ENCODE measurements at places on chromosomes 6 and 20.

DNA sequence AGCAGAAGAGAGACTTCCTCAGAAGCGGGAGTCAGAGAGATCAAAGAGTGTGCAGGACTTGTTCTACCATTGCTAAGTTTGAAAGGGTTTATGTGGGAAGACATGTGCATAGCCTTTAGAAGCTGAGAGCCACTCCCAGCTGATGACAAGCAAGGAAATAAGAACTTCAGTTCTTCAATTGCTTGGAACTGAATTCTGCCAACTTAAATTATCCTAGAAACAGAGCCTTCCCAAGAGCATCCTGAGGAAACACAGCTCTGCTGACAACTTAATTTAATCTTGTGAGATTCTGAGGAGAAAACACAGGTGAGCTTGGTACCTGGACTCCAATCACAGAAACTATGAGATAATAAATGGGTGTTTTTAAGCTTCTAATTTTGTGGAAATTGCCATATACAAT lies 150.6 kb upstream of the OGFRL1 start:
- no peak for DNase-seq

- DNase-seq = no peak
Observed at GRCh38 chr20:15257569-15257870, 920.1 kb upstream of the FLRT3 start.

- no peak for DNase-seq
Observed at GRCh38 chr6:159126590-159126989, 42.6 kb upstream of the FNDC1 start.

GRCh38 chr6:16729183-16729691 lies 32.0 kb downstream of the ATXN1 start:
- peak; percentile 77 for DNase-seq

- DNase-seq = no peak
Observed at GRCh38 chr6:44627091-44627882, 239.8 kb downstream of the CDC5L start.

DNA sequence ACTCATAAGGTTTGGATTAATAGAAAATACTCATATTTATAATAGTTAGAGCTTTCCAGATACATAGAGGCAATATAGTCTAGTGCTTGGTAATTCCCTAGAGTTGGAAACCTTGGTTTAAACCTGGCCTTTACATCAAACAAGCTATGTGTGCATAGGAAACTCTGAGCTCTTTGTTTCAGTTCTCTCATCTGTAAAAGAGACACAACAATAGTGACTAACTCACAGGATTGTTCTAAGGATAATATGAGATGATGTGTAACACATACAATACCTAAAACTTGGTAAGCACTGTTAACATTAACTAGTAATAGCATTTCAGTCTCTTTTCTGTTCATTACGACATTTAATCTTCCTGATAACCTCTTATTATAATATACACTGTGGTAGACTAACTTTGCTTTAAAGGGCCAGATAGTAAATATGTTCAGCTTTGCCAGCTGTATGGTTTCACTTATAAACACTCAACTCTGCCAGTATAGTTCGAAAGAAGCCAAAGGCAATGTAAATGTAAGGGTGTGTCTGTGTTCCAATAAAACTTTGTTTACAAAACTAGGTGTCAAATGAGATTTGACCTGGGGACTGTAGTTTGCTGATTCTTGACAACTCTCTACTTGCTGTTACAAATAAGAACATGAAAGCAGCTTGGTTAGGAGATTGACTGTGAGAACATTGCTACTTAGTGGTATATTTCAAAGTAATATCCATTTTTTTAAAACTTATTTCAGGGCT lies 370.6 kb upstream of the FLRT3 start:
- no peak for DNase-seq

GRCh38 chr20:44861531-44862006 lies 23.9 kb upstream of the YWHAB start:
- peak; percentile 36 for DNase-seq

GRCh38 chr6:7726416-7727085 lies 652 bp downstream of the BMP6 start:
- DNase-seq = peak; percentile 26

DNA sequence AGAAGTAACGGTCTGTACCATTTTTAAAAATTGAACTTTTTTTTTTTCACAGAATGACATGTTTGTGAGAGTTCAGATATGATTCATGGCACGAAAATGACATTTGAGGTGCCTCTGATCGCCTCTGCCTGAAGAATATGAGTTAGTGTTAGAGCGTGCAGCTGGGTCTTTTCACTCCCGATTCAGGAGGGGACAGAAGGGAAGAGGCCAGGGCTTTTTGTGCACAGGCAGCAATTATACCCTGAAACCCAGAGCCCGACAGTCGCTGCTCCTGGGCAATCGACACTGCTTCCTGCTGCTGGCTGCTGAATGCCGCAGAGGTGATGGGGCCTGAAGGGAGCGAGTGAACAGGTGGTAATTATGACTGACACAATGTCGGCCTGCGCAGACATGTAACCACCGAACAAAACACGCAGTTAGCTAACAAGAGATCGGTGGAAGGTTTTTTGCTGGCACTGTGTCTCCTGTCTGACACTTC lies 652.0 kb upstream of the NOX3 start:
- no peak for DNase-seq

GRCh38 chr20:46139266-46139889 lies 21.3 kb downstream of the CD40 start:
- DNase-seq = no peak
